ENCODE measurements at places on chromosomes 7 and 10.
A peak's percentile ranks its signal among the peaks of the same experiment; 100 is the strongest.

- DNase-seq = no peak
These were observed 29.5 kb upstream of the EBF3 start for GRCh38 chr10:129993621-129994020.

DNA sequence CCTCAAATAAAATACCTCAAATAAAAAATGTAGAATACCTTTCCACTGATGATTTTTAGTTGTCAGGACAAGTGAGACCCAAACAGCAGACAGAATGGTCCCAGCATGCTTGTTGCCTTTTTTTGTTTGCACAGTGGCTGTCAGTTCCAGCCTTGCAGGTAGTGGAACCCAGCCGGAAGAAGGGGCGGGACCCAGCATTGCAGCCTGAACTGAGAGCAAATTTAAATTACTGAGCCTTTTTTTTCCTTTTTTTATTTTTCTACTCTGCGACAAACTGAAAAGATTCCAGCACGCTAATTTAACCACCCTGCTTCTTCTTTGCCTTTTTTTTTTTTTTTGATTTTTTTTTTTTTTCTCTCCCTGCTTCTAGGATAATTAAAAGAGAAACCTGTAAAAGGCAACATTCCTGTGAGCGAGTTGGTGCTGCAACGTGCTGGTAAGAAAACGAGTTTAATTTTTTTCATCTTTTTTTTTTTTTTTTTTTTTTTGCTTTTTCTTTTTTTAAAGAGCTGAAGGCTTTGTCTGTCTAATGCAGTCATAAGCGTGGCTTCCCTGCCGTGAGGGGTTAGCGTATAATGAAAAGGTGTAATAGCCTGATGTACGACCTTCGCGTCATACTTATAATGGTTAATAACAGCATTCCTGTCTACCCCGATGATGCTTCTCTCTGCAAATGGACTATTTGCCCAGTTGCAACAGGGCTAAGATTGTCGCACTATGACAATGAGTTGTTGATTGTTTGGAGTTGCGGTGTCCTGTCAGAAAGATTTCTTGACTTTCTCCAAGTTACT, 555.3 kb upstream of the CELF2 start:
- DNase-seq = no peak

DNA sequence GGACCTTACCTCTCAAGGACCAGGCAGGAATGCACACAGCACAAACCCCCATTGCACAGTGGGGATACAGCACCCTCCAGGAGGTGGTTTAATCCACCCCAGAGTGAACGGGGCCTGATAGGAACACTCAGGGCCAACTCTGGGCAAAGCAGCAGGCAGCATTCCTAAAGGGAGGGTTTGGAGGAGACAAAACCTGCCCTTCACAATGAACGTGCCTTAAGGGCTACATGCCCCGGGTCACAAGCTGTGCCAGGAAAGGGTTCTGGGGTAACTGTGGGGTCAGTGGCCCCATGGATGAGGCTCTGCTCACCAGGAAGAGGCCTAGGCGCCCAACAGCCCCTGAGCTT, 1.1 kb downstream of the GPRIN2 start:
- no peak for DNase-seq

- peak; percentile 27 for DNase-seq
These were observed 44.5 kb downstream of the PALD1 start for GRCh38 chr10:70523057-70523456.

DNA sequence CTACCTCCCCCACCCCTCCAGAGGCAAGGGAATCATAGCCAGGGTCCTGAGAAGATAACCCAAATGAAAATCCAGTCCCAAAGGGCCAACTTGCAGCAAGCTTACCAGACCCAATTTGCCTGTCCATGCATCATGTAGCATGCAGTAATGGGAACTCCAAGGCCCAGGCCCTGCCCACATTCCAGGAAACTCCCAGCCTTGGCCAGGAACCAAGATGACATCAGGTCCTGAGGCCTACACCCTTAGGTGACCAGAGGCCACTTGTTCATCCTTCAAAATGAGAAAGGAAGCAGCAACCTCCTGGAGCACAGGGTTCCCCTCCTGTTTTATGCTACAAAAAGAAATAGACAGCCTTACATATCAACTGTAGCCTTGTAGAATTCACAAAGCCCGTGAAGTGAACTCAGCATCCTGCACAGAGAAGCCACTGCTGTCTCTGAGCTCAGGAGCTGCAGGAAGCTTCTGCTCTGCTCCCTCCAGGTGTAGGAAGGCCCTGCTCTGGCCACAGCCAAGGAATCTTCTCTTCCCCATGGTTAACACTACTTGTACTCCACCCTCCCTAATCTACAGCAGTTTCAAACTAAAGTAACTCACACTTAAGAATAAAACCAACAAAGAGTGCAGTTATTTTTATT, 30.3 kb upstream of the GRB10 start:
- DNase-seq = peak; percentile 81

DNA sequence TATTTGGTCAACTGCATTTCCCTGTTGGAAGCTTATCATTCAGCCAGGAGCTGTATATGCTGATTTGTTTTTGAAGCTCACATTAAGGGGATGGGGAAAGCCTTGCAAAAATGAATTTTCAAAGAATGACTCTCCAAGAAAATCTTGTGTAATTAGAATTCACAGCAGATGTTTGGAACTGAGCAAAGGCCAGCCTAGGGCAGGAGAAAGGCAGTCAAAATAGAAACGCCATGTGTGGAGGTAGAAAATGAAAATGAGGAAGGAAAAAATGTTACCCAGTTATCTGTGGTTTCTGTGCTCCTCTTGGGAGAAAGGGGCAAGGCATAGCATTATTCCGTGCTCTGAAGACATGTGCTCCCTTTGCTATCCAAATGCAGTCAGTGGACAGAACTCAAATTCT, 93.5 kb downstream of the NRP1 start:
- DNase-seq = no peak

DNA sequence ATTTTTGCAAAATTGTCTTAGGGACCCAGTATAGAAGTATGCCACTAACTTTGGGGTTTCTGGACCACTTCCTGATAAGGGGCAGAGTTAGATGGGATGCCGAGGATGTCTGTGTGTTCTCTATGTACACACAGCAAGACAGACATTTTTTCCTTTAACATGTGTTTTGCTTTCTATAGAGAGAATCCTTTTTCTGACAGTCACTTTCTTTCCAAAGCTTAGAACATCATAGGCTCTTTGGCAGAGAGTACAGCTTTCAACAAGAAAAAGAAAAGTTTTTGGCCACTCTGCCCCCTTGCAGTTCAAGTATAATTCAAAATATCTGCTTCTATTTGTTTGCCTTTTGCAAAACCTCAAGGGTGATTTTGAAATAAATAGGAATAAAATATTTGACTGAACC, 44.1 kb downstream of the PAPSS2 start:
- no peak for DNase-seq

DNA sequence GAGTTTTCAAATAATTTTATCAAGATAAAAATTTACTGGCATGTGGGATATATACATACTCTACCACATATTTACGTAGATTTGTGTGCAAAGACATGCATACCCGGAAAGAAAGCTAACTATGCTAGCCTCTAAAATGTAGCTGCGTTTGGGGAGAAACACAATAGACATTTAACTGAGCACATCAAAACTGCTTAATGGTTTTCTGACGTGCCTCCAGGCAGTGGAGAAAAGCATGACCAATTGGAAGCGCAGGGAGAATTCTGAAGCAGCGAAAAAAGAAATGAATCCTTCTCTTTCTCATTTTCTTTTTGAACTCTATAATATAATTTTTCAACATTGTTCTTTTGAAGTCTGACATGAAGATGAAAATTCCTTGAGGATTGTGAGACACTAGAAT, 60.3 kb upstream of the LYZL1 start:
- no peak for DNase-seq

DNA sequence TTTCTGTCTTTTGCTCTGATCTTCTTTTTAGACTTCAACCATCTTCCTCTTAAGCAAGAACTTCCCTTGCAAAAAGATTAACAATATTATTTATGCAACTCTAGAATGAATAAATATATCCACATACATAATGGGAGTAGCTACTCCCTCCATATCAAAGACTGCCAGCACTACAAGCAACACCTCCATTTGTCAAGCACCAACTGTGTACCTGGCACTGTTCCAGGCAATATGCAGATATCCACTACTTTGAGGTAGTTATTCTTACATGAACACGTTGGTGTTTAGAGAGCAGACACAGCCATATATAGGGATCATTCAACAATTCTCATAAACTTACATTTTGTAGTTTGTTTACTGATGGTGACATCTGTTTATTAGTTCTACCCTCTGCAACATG, 83.6 kb upstream of the CACNB2 start:
- no peak for DNase-seq

DNA sequence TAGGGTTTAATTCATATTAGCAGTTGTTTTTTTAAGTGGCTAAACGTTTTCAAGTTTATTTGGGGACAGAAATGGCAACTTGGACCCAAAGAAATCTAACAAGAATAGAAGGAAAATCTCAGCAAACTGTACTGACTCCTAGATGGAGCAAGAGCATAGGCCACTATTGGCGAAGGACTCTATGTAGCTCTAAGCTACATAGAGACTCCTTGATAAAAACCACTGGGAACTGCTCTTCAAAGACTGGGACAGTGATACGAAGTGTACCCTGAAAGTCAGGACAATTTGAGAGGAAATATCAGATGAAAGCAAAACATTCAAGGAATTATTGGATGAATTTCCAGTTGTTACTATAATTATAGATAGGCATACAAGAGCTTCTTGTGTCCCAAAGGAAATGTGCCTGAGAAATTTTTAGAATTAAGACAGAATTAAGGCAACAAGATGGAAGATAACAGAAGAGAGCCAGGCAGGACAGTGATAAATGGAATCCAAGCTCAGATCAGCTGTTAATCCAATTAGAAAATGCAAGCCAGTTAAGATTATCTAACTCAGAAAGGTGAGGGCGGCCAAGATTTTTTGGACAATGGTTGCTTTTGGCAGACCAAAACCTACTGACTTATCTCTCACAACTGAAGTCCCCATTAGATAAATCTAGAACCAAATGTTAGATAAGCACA, 103.7 kb upstream of the IFRD1 start:
- DNase-seq = no peak

GRCh38 chr10:104834580-104834979, 193.5 kb downstream of the SORCS3 start:
- DNase-seq = no peak

DNA sequence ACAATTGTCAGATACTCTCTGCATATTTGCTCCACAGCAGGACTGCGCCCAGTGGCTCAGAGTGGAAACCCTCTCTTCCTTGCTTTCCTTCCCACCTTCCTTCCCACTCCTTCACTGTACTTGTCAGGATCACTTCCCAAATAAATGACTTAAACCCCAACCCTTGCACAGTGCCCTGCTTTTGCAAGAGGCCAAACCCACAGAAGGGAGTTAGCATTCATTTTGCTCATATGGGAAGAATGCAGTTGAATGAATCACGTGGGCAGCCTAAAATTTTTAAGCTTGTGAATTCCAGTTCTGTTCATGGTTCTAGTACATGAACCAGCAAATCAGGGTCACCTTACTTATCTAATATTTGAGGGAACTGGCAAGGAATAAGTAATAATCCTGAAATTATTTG, 47.7 kb upstream of the SFMBT2 start:
- no peak for DNase-seq

DNA sequence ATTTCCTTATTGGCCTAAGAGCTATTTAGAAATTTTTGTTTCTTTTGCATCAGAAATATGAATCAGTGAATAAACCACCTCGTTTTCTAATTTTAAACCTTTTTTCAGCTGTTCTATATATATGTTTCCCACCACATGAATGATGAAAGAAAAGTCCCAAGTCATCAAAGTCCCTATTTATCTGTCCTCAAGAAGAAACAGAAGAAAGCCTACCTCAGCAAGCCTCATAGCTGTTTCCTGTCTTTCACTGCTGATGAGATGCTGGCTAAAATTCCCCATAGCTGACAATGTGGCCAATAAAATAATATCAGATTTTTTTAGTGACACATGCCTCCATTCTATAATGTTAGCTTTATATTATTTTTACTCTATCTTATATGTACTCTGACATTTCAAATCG, 54.2 kb downstream of the SEC61G start:
- DNase-seq = no peak

GRCh38 chr10:16585103-16585502, 63.4 kb upstream of the C1QL3 start:
- peak; percentile 20 for DNase-seq

GRCh38 chr10:30902621-30903396, 128.9 kb downstream of the ZNF438 start:
- no peak for DNase-seq

DNA sequence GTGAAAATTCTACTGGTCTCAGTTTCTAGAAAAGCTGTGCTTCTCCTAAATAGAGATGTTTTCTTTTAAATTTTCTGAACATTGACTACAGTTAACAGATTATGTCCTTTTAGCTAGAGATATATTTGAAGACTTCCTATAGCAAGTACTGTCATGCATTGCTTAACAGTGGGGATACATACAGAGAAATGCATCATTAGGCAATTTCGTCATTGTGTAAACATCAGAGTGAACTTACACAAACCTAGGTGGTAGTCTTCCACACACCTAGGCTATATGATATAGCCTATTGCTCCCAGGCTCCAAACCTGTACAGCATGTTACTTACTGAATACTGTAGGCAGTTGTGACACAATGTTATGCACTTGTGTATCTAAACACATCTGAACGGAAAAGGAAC, 28.5 kb downstream of the PIK3CG start:
- DNase-seq = no peak

DNA sequence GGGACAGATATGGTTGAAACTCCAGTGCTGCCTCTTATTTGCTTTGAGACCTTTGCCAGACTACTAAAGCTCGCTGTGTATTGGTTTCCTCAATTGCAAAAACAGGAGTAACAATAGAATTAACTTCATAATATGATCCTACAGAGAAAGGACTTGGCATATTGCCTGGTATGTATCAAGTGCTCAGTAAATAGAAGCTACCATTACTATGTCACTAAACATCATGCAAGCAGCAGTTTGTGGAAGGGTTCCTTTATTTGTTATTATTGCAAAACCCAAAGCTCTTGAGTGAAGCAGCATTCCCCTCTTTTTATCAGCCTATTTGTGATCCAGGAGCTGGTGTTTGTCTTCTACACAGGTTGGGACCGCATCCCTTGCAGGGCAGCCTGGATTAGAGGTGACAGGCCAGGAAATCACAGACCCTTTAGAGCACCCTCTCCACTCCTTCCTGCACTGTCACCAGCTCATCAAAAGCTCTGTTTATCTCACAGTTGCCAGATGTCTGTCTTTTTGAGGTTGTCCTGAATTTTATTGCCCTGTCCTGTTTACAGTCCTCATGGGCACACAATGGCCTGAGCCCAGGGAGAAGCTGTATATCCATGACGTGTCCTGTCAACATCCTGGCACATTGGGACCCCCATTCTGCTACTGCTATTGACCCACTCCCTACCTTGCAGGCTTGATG, 121.5 kb downstream of the SNX10 start:
- no peak for DNase-seq

DNA sequence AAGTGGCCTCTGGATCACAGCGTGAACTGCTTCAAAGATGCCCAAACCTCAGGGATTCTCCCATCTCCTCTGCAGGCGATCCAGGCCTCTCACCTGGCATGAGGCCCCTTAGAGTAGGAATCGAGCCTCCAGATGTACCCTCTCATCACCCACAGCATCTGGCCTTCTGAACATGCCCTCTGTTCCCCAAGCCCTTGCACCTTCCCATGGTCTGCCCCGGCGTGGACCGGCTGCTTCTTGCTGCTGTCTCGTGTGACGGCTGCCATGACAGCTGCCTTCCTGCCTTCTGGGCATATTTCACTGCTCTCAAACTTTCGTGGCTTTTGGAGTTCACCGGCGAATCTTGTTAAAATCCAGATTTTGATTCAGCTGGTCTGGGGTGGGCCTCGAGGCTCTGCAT, 157.2 kb upstream of the NPS start:
- DNase-seq = no peak

GRCh38 chr7:40223451-40224127, 88.8 kb downstream of the SUGCT start:
- DNase-seq = no peak

- no peak for DNase-seq
These were observed 56.1 kb upstream of the WNT16 start for GRCh38 chr7:121272676-121273075.

Data from left ventricle myocardium inferior (tissue), 1 donor.